Left ventricle myocardium inferior (tissue), 1 donor: ENCODE measurements at places on chromosomes 7 and 10. TPM values are rescaled to one million over a fixed set of nuclear protein-coding genes. Genes with fewer than 3 reads are reported as not detected.

OLAH gene
- not detected for total RNA-seq

GPR146 gene
- total RNA-seq: 29.8 TPM

DNA sequence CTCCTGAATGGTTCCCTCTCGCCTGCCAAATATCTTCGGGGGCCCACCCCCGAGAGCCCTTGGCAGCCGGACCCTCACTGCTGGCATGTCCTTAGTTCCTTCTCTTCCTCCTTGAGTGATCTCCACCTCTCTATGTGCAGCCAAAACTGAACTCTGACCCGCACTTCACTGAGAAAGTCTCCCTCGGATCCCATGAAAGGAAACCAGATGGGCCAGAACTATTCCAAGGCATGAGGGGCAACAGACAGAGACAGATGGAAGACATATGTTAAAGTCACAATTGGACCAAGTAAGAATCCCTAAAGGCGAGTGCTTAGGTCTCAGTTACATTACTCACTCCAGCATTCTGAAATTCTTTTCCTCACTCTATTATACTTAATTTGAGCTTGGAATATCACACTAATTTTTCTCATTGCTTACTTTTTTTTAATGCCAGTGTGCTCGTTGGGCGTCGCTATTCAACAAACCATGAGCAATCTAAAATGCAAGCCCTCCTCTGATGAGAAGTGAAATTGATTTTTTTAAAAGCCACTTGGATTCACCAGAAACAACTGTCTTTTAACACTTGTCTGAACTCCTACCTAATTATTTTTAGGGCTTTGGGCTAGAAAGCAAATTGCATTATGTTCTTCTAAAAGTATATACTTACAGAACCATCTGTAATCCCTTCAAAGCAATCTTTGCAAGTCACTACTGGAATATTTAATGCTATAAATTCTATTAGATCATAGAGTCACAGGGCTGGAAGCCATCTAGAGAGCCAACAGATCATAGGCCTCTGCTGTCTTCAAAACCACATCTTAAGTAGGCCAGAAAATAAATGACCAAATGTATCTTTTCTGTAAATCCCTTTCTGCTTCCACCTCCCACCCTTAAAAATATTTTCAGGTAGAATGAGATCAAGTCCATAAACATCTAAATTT lies 43.3 kb upstream of the EZH2 start:
- no peaks in the 10 kb centered on the region for H3K36me3 ChIP-seq
- no peaks in the 10 kb centered on the region for H3K4me1 ChIP-seq
- no peak overlapping the region for H3K4me3 ChIP-seq
- no peak for DNase-seq
- no peaks in the 10 kb centered on the region for H3K27me3 ChIP-seq
- H3K27ac ChIP-seq: no peak overlapping the region

DNA sequence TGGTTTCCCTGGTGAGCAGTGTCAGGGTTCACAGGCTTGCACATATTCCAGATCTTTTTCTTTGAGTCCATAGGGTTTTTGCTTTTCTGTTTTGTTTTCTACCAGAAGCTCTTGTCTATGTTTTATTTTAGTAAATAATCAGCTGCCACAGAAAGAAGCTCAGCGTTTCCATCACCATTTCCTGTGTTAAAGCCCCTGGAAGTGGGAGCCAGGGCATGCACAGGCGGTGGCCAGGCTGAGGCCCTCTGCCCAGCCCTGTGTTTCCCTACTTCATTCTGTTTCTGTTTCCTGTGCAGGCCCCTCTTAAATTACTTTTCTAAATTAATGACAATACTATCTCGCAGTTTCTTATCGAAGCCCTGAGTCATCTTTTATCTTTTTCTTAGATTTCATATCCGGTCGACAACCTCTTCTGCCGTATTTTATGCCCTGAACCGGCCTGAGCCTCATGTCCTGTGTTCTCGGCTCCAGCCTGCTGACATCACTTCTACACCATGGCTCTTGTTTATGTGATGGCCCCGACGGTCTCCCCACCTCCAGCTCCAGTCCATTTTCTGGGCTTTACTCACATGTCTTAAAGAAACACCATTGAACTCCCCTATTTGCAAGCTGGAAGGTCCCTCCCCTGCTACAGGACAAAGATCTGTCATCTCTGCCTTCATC lies 442.2 kb downstream of the TCERG1L start:
- H3K36me3 ChIP-seq: no peaks in the 10 kb centered on the region
- no peak overlapping the region for H3K27ac ChIP-seq
- H3K4me1 ChIP-seq: no peaks in the 10 kb centered on the region
- no peak overlapping the region for H3K4me3 ChIP-seq
- H3K27me3 ChIP-seq: peaks cover 76% of the 10 kb centered on the region

GRCh38 chr7:137469191-137469811 lies 125.8 kb upstream of the PTN start:
- no peaks in the 10 kb centered on the region for H3K4me1 ChIP-seq
- H3K4me3 ChIP-seq: no peak overlapping the region
- H3K27me3 ChIP-seq: no peaks in the 10 kb centered on the region
- no peak overlapping the region for H3K27ac ChIP-seq

DNA sequence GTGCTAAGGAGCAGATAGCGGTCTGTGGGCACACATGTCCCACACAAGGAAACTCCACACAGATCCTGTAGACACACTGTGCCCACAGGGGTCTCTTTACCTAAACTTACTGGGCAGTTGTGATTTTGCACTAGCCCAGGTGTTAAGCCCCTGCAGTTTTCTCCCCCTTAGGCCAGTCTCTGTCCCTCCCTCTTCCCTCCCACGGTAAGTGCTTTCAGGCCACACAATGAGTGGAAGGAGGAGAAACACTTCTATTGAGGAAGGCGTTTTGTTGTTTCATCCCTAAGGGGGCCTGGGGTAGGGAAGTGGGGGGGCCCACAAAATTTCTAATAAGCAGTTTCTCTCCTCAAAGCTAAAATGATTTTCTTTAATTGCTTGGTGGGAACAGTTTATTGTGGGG lies 51.4 kb downstream of the FBXW4 start:
- DNase-seq: no peak
- no peak overlapping the region for H3K27ac ChIP-seq
- H3K4me1 ChIP-seq: peaks cover 13% of the 10 kb centered on the region
- no peaks in the 10 kb centered on the region for H3K36me3 ChIP-seq
- H3K4me3 ChIP-seq: no peak overlapping the region

GRCh38 chr10:128046953-128047290 lies 79.3 kb downstream of the MKI67 start:
- peaks cover 56% of the 10 kb centered on the region for H3K4me1 ChIP-seq
- no peak for DNase-seq
- no peak overlapping the region for H3K4me3 ChIP-seq

MBL2 gene
- total RNA-seq: not detected

SFXN2 gene
- total RNA-seq: 1.6 TPM
